Cardiac muscle cell (in vitro differentiated cells and primary cell): ENCODE measurements at places on chromosomes 3 and 15. TPM values are rescaled to one million over a fixed set of nuclear protein-coding genes. Genes with fewer than 3 reads are reported as not detected.

The DUOXA1 gene
- polyA plus RNA-seq: 0.66 TPM in 1 of 2 replicates, not detected in the other

The GUCA1C gene
- not detected in 2 replicates for polyA plus RNA-seq

The CIB1 gene
- 71.9 and 91.6 TPM in 2 replicates for polyA plus RNA-seq

The RTP4 gene
- polyA plus RNA-seq: not detected in 2 replicates

The PTPRG gene
- 15.2 and 19.0 TPM in 2 replicates for polyA plus RNA-seq

The ZNF385D gene
- polyA plus RNA-seq: 10.6 and 11.8 TPM in 2 replicates

The ADAMTS17 gene
- 0.09 and 3.3 TPM in 2 replicates for polyA plus RNA-seq

The KIF15 gene
- 2.7 and 3.0 TPM in 2 replicates for polyA plus RNA-seq

The PAQR5 gene
- polyA plus RNA-seq: 0.18 and 1.3 TPM in 2 replicates

The SUCNR1 gene
- polyA plus RNA-seq: not detected in 2 replicates

The NEK11 gene
- polyA plus RNA-seq: 1.7 and 1.8 TPM in 2 replicates

The LRRC3B gene
- 0.26 TPM in 1 of 2 replicates, not detected in the other for polyA plus RNA-seq

The NOX5 gene
- polyA plus RNA-seq: 0.39 and 1.4 TPM in 2 replicates

The ALCAM gene
- polyA plus RNA-seq: 15.3 and 22.8 TPM in 2 replicates

The PRICKLE2 gene
- polyA plus RNA-seq: 3.3 and 4.3 TPM in 2 replicates

The MAP1A gene
- 13.8 and 19.3 TPM in 2 replicates for polyA plus RNA-seq

The CHRM5 gene
- not detected in 2 replicates for polyA plus RNA-seq

The SHC4 gene
- 1.3 and 2.8 TPM in 2 replicates for polyA plus RNA-seq

The ZNF774 gene
- polyA plus RNA-seq: 2.1 TPM in 2 replicates

The CNTN4 gene
- 3.9 and 7.9 TPM in 2 replicates for polyA plus RNA-seq

The BCL6 gene
- polyA plus RNA-seq: 3.6 and 4.9 TPM in 2 replicates

The CSPG4 gene
- polyA plus RNA-seq: 7.1 and 12.1 TPM in 2 replicates

The CTXN2 gene
- polyA plus RNA-seq: 0.06 TPM in 1 of 2 replicates, not detected in the other

The LRRIQ4 gene
- polyA plus RNA-seq: 0.34 TPM in 1 of 2 replicates, not detected in the other

The TRIM71 gene
- polyA plus RNA-seq: 3.3 and 6.8 TPM in 2 replicates

The ECT2 gene
- polyA plus RNA-seq: 7.8 and 39.5 TPM in 2 replicates

The C3orf85 gene
- polyA plus RNA-seq: not detected in 2 replicates

The CLDN18 gene
- polyA plus RNA-seq: 0.26 and 0.69 TPM in 2 replicates

The BNC1 gene
- 3.3 and 6.4 TPM in 2 replicates for polyA plus RNA-seq

The ANKUB1 gene
- not detected in 2 replicates for polyA plus RNA-seq

The PLA2G4E gene
- not detected in 2 replicates for polyA plus RNA-seq

The XIRP1 gene
- 136 and 199 TPM in 2 replicates for polyA plus RNA-seq

The CDHR4 gene
- polyA plus RNA-seq: 0.27 TPM in 1 of 2 replicates, not detected in the other

The NDN gene
- 211 and 224 TPM in 2 replicates for polyA plus RNA-seq

The IL1RAP gene
- 3.2 and 5.5 TPM in 2 replicates for polyA plus RNA-seq

The PLSCR5 gene
- polyA plus RNA-seq: 5.0 and 6.8 TPM in 2 replicates

The CKMT1B gene
- 3.3 and 6.5 TPM in 2 replicates for polyA plus RNA-seq

The RTP1 gene
- polyA plus RNA-seq: not detected in 2 replicates

The TMEM212 gene
- 0.26 TPM in 1 of 2 replicates, not detected in the other for polyA plus RNA-seq

The RPUSD3 gene
- 122 and 124 TPM in 2 replicates for polyA plus RNA-seq

The UCN2 gene
- 0.47 and 0.95 TPM in 2 replicates for polyA plus RNA-seq

The NIT2 gene
- polyA plus RNA-seq: 67.4 and 97.9 TPM in 2 replicates

The KLHL6 gene
- polyA plus RNA-seq: 0.09 TPM in 1 of 2 replicates, not detected in the other

The STIMATE gene
- 4.8 and 7.3 TPM in 2 replicates for polyA plus RNA-seq

The TMEM158 gene
- polyA plus RNA-seq: 3.4 and 3.5 TPM in 2 replicates
